ENCODE measurements at places on chromosomes 12 and 14. TPM values are rescaled to one million over a fixed set of nuclear protein-coding genes. Genes with fewer than 3 reads are reported as not detected.

- peak; percentile 71 for DNase-seq
Observed at GRCh38 chr14:67571275-67571990, 28.6 kb downstream of the PIGH start.

DNA sequence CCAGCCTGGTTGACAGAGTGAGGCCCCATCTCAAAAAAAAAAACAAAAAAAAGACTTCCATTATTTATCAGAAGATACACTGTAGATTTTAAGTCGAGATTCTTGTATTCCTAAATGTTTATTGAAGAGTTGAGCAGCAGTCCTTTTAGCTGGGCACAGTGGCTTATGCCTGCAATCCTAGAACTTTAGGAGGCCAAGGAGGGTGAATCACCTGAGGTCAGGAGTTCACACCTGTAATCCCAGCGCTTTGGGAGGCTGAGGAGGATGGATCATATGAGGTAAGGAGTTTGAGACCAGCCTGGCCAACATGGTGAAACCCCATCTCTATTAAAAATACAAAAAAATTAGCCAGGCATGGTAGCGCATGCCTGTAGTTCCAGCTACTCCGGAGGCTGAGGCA lies 57.6 kb downstream of the HEATR5A start:
- no peak for DNase-seq

DNA sequence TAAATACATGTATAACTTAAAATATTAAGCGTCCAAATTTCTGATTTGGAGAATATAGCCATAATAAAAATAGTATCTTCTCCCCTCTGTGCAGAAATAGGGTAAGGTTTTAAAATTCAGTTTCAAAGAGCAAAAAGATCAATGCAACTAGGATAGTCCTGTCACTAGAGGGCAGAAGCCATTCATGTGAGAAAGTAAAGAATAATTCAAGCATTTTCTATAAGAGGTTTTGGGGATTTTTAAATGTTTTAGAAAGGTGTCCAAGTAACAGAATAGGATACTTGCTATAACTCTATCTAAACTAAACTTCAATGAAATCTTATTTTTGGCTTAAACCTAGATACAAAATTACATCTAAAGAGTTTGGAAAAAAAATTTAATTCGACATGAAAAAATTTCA lies 50.3 kb downstream of the ADAMTS20 start:
- DNase-seq, result peak; percentile 23

DNA sequence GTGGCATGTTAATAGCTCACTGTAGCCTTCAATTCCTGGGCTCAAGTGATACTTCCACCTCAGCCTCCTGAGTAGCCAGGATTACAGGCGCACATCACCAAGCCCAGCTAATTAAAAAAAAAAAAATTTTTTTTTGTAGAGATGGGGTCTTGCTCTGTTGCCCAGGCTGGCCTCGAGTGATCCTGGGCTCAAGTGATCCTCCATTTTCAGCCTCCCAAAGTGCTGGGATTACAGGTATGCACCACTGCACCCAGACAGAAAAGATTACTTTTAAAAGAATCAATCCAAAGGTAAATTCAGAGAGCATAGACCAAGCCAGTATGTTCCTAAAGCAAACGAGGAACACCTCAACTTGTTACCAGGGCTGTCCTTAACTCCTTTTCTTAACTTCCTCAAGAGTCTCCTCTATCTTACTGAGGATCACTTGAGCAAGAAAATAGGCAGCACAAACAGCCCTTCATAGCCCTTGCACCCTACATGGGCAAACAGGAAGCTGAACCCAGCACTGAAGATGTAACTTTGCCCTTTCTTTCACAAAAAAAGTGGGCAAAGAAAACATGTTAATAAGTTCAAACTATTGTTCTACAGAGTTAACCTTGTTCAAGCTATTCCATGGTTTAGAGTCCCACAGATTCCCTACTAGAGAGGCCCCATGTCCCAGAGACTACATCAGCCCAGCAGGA lies 11.3 kb downstream of the CS start:
- no peak for DNase-seq

GRCh38 chr12:51908876-51909592 lies 1.7 kb downstream of the ACVRL1 start:
- DNase-seq, result no peak

GRCh38 chr12:77834618-77835017 lies 3.9 kb downstream of the NAV3 start:
- DNase-seq, result no peak

GRCh38 chr12:2215709-2216560 lies 163.1 kb downstream of the CACNA1C start:
- DNase-seq, result no peak

- no peak for DNase-seq
Observed at GRCh38 chr14:82067221-82067875, 533.7 kb upstream of the SEL1L start.

- DNase-seq, result peak; percentile 39
Observed at GRCh38 chr12:50597200-50598195, 92.7 kb downstream of the DIP2B start.

GRCh38 chr12:77469578-77470333 lies 360.9 kb upstream of the NAV3 start:
- no peak for DNase-seq

DNA sequence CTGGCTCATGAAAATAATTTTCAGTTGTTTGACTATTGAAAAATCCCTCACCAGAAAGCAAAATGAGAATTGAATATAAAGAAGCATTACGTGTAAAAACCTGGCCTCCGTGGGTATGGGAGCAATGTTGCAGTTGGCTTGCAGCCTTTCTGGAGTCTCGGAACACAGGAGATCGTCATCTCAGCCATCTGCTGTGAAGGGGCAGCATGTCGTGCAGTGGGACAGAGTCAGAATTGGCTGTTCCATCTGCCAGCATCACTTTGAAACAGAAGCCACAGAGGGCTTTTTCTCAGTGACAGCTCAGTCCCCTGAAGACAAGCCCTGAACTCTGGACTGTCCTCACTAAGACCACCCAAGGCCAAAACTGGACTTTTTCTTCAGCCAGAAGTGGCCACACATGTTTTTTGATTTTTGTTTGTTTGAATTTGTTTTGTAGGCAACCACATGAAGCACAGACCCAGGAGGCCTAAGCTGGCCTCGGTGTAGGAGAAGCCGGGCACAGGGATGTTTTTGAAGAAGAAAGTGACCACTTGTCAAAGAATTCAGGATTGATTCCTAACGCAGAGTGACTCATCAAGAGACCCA lies 170.8 kb upstream of the DYRK2 start:
- DNase-seq, result no peak

GRCh38 chr12:123358035-123358434 lies 6.6 kb downstream of the SBNO1 start:
- no peak for DNase-seq

GRCh38 chr12:3214526-3215365 lies 137.6 kb downstream of the TSPAN9 start:
- DNase-seq, result no peak

GRCh38 chr12:1798641-1799020 lies 21.7 kb upstream of the LRTM2 start:
- DNase-seq, result no peak

DNA sequence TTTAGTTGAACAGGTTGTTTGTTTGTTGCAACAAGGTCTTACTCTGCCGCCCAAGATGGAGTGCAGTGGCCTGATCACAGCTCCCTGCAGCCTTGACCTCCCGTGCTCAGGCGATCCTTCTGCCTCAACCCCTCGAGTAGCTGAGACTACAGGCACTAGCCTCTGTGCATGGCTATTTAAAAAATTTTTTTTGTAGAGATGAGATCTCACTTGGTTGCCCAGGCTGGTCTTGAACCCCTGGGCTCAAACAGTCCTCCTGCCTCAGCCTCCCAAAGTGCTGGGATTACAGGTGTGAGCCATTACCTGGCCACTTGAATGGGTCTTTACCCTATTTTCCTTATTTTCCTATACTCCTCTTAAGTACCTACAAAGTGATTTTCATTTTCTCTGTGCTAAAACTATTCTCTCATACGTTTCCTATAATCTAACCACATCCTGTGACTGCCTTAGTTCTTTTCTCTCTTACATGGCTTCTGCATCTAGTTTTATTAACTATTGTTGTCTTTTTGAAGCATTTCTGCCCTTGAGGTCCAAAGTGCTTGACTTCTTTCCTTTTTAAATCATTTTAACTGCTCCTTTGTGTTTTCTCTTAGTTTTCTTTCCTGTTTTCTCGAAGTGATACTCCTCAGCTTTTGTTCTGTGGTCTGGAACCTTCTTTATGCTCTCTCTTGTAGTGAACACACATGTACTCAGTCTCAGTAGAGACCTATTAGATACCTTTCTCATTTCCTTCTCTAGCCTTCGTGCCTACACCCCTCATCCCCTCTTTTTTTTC lies 14.1 kb downstream of the GPX2 start:
- DNase-seq, result no peak

DNA sequence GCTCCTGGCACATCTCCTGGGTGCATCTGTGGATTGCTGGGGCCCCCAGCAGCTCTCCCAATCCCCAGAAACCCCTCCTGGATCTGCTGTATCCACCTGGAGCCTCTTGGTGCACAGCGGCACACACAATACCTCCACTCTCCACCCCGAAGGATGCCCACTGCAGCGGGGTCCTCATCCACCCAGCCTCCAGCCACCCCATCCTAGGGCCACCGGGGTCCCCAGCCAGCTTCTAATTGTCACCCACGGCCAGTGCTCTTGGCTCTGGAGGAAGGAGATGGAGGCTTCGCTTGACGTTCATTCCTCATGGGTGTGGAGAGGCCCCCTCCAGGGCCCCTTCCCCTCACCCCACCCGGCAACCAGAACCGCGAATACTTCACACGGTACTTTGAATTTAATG lies 31.6 kb upstream of the TMEM179 start:
- DNase-seq, result no peak

DNA sequence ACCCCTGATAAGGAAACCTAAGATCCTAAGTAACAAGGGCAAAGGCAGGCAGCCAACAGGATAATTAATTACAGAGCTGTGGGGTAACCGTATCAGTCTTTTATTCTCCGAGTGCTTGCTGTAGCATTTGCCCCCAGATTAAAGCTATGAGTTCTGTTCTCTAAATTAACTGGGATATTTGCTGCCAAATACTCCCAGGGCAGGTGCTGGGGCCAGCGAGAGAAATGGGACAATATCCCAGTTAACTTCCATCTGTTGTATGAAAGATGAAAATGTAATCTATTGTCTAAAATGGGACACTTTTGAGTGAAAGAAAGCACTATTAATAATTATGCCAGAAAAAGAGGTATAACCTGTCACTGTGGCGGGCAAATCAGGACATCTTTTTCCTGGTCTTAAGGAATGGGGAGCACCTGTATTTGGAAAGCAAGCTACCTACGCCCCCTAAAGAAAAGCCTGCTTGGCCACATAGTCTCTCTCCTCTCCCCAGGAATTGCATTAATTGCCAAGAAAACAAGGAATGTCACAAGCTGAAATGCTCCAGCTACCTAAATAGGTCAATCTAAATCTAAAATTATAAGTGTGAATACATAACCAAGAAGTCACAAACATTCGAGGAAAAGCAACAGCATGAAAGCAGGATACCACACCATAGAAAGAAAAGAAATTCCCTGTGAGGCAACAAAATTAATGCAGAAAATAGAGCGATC lies 26.7 kb upstream of the CFAP54 start:
- no peak for DNase-seq

GRCh38 chr12:57229046-57229633 lies 371 bp upstream of the SHMT2 start:
- no peak for DNase-seq

- DNase-seq, result no peak
Observed at GRCh38 chr12:92122941-92123779, 22.5 kb downstream of the BTG1 start.

Gene C1R
- 84.2 TPM for polyA plus RNA-seq

Gene CCDC63
- polyA plus RNA-seq, result not detected

Gene TAS2R30
- polyA plus RNA-seq, result not detected

Gene ZNF891
- 0.38 TPM for polyA plus RNA-seq

Gene ANAPC7
- polyA plus RNA-seq, result 13.0 TPM

Gene TMEM119
- 1.3 TPM for polyA plus RNA-seq

Gene CFAP73
- polyA plus RNA-seq, result 0.70 TPM

Measured in stomach (tissue), 19 donors.